Activated T-cell treated with anti-CD3 and anti-CD28 coated beads, Interleukin-2, amount 50 U/mL, for 24 hours (primary cell): ENCODE measurements at places on chromosomes 1 and 21.

DNA sequence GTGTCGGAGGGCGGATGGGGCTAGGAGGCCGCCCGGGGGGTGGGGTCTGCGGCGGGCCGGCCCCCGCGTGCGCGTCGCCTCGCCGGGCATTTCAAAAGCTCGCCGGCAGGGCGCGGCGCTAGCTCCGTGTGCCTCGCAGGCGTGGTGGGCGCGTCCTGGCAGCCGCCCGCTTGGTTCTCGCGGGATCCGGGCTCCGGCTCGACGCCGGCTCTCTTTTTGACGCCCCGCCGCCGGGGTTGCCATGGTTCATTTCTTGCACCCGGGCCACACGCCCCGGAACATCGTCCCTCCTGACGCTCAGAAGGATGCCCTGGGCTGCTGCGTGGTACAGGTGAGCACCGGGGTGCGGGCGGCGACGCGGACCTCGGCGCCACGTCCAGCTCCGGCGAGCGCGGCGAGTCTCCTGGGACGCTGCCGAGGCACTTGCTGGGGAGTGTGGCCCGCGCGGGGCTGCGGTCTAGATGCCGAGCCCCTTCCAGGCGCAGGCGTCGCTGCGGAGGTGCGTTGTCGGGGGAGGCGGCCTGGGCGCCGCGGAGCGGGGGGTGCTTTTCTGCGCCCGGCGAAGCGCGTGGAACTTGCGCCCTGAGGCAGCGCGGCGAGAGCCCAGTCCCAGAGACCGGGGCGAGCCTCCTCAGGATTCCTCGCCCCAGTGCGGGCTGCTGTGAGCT lies at the start of gene ZYG11A:
Gene ZYG11A, plus strand, starts transcription at position 118 of the 668 bp plus-strand sequence. Its CDS starts 124 bp downstream, at position 242.
- no peak within 1 kb of the TSS for H3K27ac ChIP-seq
- H3K4me3 ChIP-seq: peak within 1 kb of the TSS; percentile 63
- DNase-seq: peak; percentile 83

DNA sequence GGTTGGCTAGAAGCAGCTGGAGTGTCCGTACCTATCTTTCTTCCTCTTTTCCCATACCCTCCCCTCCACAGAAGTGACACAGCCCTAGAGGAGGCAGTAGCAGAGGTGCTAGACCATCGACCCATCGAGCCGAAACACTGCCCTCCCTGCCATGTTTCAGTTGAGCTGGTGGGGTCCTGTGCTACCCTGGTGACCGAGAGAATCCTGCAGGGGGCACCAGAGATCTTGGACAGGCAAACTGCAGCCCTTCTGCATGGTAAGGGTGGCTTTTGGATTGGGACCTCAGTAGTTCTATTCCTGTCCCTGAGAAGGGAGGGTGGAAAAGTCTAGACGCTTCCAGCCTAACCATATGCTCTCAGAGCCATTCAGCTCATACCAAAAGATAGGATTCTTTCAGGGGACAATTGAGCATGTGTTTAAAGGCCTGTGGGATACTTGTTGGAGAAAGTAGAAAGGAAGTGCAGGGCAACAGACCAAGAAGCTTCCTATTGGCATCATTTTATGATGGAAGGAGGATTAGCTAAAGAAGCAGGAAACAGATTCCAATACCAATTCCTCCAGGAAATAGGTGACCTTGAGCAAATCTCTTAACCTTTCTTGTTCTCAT lies 11.7 kb upstream of the BNIPL start:
- DNase-seq: peak; percentile 83
- H3K4me3 ChIP-seq: no peak overlapping the region

GRCh38 chr1:55010887-55011217 lies 12.1 kb downstream of the BSND start:
- peaks cover 5% of the 10 kb centered on the region for H3K27me3 ChIP-seq
- no peak for DNase-seq
- H3K36me3 ChIP-seq: no peaks in the 10 kb centered on the region
- no peak overlapping the region for H3K27ac ChIP-seq

- peaks cover 42% of the 10 kb centered on the region for H3K4me1 ChIP-seq
- no peaks in the 10 kb centered on the region for H3K27me3 ChIP-seq
Measured at GRCh38 chr21:44359396-44359795, 6.0 kb downstream of the TRPM2 start.

DNA sequence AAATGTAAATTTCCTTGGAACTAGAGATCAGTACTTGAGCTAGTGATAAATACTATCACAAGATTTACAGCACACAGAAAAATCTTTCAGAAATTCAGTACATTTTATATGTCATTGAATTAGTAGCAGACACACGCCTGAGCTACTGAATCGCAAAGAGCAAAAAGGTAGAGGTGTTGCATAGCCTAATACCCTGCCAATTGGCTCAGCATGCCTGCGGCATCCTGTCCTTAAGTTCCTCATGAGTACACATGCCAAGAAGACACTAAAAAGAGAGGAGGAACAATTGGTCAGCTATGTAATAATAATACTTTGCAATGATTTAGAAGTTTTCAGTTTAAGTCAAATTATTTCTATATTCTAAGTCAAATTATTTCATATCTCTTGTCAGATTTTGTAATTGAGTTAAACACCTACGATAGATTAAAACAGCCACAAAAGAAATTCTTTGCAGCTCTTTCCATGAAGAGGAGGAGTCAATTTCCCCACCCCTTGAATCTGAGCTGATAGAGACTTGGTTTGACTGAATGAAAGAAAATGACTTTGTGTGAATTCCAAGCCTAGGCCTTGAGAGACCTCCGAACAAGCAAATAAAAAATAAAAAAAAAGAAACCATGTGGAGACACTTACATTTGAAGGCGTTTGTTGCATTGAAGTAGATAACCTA lies 36.2 kb upstream of the PKN2 start:
- DNase-seq: no peak
- peaks cover 2% of the 10 kb centered on the region for H3K27me3 ChIP-seq
- H3K4me1 ChIP-seq: no peaks in the 10 kb centered on the region
- H3K4me3 ChIP-seq: no peak overlapping the region
- H3K36me3 ChIP-seq: no peaks in the 10 kb centered on the region

GRCh38 chr21:45763506-45763905 lies 120.0 kb downstream of the PCBP3 start:
- no peak for DNase-seq
- H3K27me3 ChIP-seq: no peaks in the 10 kb centered on the region
- no peaks in the 10 kb centered on the region for H3K36me3 ChIP-seq

GRCh38 chr1:168920456-168921094 lies 185.9 kb upstream of the ATP1B1 start:
- H3K4me1 ChIP-seq: peaks cover 8% of the 10 kb centered on the region
- no peaks in the 10 kb centered on the region for H3K36me3 ChIP-seq
- DNase-seq: no peak
- H3K27ac ChIP-seq: no peak overlapping the region
